NCI-H526 (cell line): ENCODE measurements at places on chromosomes 13 and 19.

DNA sequence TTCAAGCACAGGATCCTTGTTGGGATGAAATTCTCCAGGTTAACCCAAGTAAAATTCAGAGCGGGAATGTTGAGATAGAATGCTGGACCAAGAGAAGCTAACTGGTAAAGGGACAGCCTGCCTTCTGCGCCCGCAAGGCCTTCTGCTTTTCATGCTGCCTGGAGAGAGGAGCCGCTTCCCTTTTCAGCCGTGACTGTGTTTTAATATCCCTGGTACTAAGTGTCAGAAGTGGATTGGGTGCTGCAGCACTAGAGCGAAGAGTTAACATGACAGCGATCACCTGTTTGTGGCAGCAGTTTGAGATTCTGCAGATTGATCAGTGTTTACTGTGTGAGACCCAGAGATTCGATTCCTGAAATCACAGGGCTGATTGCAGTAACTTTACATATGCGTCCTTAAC, 197.4 kb upstream of the ZNF536 start:
- no peak for DNase-seq

GRCh38 chr13:33262062-33262487, 23.5 kb downstream of the STARD13 start:
- DNase-seq = no peak

- no peak for DNase-seq
Measured at GRCh38 chr13:40983259-40983658, 35.9 kb downstream of the ELF1 start.

DNA sequence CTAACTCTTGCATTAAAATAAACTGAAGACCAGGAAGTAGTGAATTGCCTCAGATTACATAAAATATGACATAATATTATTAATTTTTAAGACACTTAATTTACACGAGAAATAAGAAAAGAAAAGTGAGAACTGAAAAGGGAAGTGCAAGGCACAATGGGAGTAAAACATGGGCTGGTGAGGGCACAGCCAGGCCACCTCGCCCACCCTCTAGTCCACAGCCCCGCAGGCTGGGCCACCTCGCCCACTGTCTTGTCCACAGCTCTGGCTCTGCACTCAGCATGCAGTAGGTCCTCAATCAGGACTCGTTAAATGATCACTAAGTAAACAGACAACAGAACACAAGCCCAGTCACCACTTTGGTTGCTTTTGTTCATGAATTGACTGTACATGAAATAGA, 67.8 kb upstream of the ARHGEF7 start:
- DNase-seq = no peak

- DNase-seq = no peak
Measured at GRCh38 chr13:51235756-51236490, 13.7 kb downstream of the FAM124A start.

- DNase-seq = no peak
Measured at GRCh38 chr19:7360393-7360984, 11.8 kb downstream of the ARHGEF18 start.

- DNase-seq = no peak
Measured at GRCh38 chr13:98050041-98050466, 92.8 kb upstream of the FARP1 start.

DNA sequence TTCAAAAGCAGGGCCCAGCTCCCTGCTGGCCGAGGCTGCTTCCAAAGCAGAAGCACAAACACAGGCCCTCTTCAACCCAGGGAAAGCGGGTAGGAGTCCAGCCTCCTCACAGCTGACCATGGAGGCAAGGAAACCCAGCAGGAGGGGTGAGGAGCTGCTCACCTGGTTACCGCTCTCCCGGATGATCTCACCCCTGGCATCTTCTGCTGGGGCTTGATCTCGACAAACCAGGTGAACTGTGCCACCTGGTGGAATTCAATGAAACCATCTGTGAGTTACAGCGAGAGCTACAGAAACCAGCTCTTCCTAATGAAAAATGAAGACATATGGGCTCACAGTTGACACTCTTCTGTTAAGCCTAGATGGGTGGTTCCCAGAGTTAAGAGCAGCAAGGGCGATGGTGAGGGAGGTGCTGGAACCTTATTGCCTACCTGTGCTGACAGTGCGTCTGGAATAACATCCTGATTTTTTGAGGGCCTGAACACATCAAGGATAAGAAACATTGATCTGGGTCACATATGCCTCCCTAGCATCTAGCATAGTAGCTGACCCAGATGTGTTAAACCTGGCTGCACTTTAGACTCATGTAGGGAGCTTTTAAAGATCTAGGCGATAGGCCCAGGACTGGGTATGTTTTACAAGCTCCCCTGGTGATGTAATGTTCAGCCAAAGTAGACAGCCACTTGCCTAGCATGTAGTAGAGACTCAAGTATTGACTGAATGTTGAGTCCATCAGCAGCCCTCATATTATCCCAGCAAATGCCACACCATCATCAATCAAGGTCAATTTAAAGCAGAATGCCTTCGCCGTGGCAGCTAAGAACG, 6.1 kb downstream of the DHRS12 start:
- DNase-seq = peak; percentile 93

- no peak for DNase-seq
Measured at GRCh38 chr13:33817513-33817900, 442 bp upstream of the RFC3 start.

DNA sequence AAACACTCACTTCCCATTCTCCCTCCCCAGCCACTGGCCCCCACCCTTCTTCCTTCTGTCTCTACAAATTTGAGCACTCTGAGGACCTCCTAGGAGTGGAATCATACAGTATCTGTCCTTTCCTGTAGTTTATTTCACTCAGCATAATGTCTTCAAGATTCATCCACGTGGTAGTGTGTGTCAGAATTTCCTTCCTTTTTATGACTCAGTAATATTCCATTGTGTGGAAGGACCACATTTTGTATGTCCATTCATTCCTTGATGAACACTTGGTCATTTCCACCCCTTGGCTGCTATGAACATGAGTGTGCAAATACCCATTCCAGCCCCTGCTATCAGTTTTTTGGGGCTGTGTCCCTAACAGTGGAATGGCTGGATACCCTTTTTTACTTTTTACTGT, 9.8 kb downstream of the KLF2 start:
- no peak for DNase-seq

GRCh38 chr13:66994517-66995202, 235.5 kb downstream of the PCDH9 start:
- DNase-seq = no peak

DNA sequence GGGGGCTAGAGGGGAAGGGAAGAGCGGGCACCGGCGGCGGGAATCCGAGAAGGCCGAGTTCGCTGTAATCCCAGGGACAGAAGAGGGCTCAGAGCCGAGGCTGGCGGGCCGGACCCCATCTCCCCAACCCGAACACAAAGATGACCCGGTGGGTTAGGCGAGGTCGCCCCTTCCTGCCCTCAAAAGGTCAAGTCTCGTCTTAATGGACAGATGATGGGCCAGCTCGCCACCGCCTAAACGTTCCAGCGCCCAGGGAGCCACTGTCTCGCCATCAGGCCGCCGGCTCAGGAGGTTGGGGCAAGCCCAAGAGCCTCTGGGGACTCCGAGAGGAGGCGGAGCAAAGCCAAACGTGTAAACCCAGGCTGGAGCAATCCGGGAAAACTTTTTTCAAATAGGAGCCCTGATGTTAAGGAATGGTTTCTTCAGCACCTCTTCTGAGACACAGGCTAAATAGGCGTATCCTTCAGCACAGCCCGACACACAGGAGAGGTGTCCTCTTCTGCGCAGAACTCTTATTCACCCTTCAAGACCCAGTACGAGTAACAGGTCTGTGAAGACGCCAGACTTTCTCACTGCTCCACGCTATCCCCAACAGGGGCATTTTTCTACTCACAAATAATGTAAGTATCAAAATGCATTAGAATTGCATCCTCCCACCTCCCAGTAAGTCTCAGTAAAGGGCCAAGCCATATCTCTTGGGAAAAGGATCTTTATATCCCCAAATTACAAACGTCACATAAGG, 6.3 kb upstream of the POU4F1 start:
- peak; percentile 85 for DNase-seq

- DNase-seq = no peak
Measured at GRCh38 chr13:39685652-39686051, 30.2 kb downstream of the COG6 start.

DNA sequence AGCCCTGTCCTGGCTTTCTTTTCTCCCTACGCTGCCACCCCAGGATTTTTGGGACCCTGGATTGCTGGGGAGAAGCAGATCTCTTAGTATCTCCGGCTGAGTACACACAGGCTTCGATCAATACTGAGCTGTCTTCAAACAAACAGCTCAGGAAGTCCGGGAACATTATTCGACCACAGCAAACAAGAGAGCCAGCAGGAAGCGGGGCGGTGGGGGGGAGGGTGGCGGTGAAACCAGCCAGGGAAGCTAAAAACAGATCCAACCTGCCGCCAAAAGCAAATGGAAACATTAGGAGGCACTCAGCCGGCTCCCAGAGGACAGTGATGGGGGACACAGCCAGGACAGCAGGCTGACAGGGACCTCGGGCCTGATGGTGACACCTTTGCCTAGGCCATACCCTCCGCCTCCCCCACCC, 12.2 kb upstream of the BCAM start:
- no peak for DNase-seq

DNA sequence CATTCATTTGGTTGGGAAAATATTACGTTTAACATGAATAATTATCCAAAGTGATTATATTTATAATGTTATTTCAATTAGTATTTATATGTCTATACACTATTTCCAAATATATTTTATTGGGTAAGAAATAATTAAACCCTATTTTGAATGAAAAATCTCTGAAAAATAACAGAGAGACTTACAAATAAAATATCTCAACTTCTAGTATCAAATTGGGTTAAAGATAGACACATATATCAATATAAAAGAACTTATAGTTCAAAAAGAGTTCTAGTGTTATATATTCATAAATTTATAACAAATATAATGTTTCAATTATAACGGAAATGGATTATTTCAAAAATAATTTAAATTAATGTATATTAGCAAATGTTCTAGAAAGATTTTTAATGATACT, 482.6 kb upstream of the PCDH20 start:
- DNase-seq = no peak

DNA sequence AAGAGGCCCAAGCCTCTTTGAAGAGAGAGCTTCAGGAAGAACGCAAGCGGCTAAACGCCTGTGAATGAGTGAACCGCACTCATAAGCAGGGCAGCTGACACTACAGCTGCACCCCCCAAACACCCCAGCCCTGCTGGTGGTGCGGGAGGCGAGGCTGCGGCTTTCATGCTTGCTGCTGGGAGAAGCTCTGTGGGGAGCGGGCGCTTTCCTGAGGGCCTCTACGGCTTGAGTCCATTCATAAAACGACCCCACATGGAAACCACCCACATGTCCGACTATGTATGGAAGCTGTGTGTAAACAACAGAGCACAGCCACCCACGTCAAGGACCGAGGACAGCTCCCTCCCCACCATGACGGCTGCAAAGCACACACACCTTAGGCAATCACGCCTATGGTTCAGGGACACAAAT, 5.5 kb downstream of the AP3D1 start:
- no peak for DNase-seq

DNA sequence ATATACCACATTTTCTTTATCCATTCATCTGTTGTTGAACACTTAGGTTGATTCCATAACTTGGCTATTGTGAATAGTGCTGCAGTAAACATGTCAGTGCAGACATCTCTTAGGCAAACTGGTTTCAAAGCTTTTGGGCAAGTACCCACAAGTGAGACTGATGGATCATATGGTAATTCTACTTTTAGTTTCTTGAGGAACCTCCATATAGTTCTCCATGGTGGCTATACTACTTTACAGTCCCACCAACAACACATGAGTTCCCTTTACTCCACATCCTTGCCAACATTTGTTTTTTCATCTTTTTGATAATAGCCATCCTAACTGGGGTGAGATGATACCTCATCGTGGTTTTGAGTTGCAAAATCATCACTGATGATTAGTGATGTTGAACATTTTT, 8.5 kb downstream of the CYSLTR2 start:
- no peak for DNase-seq

GRCh38 chr19:33301144-33301899, 1.0 kb downstream of the CEBPA start:
- DNase-seq = no peak
